ENCODE measurements at places on chromosomes 5 and 9. TPM values are rescaled to one million over a fixed set of nuclear protein-coding genes. Genes with fewer than 3 reads are reported as not detected.

PCDHGB7 gene
- total RNA-seq = 0.08 TPM

CTSV gene
- 13.0 TPM for total RNA-seq

OTULIN gene
- 22.3 TPM for total RNA-seq

MTAP gene
- 8.5 TPM for total RNA-seq

SPATA9 gene
- not detected for total RNA-seq

PCDHGA10 gene
- 0.03 TPM for total RNA-seq

FCN1 gene
- not detected for total RNA-seq

PNPLA7 gene
- total RNA-seq = 0.54 TPM

TIMD4 gene
- total RNA-seq = 1.4 TPM

PLCXD3 gene
- 0.07 TPM for total RNA-seq

TUBB4B gene
- total RNA-seq = 782 TPM
